ENCODE measurements at places on chromosomes 4 and X.

GRCh38 chr4:24443200-24443599 is 141.2 kb downstream of the DHX15 start:
- no peak for DNase-seq

- no peak for DNase-seq
Measured at GRCh38 chrX:124280294-124280902, 52.1 kb upstream of the TEX13D start.

- DNase-seq, result no peak
Measured at GRCh38 chr4:87235020-87235671, 14.7 kb upstream of the KLHL8 start.

DNA sequence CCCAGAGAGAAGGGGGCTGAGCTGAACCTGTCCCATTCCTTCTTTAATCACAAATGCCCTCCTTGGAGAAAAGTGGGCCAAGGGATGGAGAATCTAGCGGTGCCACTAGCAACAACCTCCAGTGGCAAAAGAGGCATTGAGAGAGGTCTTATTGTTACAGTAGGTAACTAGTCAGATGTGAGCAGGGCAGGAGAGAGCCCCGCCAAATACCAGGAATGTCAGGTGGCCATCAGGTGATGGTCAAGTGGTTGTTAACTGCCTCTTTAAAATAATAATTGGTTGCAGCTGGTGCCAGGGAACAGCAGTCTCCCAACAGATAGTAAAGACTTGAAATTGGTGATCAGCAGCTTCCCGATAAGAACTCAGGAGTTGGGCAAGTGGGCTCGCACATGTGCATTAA is 116.1 kb downstream of the EVC2 start:
- no peak for DNase-seq

- DNase-seq, result peak; percentile 20
Measured at GRCh38 chr4:8915201-8916200, 43.9 kb upstream of the HMX1 start.

DNA sequence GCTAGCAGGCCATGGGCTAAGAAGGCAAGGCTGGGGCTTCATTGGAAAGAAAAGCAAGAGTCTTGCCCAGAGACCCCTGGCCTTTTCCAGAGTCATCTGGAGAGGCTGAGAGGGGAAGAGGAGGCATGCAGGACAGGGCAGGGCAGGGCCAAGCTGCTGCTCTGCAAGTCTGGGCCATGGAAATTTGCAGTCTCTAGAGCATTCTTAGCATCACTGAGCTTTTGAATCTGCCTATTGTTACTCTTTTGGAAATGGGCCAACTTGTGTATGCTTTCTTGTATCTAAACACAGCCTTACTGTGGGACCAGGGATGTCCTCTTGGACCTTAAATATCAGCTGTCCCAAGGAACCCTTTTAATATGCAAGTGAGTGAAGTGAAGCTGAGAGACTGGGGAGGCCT is 560.5 kb downstream of the MID1IP1 start:
- DNase-seq, result no peak

GRCh38 chr4:155207534-155208257 is 740 bp upstream of the NPY2R start:
- peak; percentile 51 for DNase-seq

DNA sequence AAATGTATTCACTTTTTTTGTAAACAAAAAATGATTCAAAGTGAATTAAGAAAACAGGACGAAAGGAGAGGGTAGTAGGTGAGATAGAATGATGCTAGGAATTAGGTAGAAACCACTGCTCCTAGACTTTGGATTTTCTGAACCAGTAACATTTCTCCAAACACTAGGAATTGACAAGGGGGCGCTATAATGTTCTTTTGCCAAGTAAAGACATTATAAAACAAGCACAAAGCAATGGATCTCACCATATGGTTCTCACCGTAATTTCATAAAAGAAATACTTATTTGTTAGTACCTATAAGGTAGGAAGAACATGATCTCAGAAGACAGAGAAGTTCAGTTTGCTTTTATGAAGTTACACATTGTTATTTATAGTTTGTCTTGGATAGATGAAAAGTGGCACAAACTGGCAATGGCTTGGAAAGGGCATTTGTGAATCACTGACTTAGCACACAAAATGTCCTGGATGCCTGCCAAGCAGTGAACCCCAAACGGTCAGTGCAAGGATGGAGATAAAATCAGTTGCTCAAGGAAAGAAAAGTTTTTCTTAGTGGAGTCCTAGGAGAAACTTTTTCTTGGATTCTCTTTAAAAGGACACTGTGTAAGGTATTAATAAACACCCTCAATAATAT is 8.1 kb upstream of the TBC1D1 start:
- no peak for DNase-seq

- peak; percentile 53 for DNase-seq
Measured at GRCh38 chrX:147847999-147848398, 63.7 kb upstream of the FMR1 start.

GRCh38 chr4:169582706-169583105 is 29.7 kb downstream of the NEK1 start:
- no peak for DNase-seq

DNA sequence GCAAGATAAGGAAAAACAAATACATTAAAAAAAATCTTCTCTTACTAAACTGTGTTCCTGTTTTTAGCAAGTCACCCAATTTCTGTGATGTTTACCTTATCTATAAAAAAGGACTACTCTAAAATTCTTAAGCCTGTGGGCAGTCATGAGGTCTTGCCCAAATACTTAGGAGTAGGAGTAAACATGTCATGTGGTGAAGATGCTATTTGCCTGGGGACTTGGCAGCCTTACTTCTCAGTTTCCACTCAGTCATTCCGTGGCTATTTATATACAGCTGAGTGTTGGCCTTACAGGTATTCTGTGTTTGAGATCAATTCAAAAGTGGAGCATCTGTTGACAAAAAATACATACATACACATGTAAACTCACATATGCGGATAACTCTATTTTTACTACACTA is 89.9 kb upstream of the TLR2 start:
- DNase-seq, result no peak

DNA sequence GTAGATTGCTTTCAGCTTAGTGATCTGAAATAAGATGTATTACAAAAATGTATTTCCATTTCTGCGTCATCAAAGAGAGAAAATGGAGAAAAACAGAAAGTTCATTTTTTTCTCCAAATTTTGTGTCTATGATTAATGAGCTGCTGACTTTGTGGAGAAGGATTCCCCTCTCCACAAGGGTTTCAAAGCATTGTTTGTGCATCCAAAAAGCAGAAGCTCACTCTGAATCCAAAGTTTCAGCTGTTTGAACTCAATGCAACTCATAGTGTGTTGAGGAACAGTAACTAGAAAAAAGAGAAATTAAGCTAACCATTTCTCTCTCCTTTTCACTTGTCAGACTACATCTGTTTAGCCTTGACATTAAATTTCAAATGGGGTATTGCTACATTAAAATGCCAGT is 62.9 kb upstream of the SLC7A11 start:
- no peak for DNase-seq

DNA sequence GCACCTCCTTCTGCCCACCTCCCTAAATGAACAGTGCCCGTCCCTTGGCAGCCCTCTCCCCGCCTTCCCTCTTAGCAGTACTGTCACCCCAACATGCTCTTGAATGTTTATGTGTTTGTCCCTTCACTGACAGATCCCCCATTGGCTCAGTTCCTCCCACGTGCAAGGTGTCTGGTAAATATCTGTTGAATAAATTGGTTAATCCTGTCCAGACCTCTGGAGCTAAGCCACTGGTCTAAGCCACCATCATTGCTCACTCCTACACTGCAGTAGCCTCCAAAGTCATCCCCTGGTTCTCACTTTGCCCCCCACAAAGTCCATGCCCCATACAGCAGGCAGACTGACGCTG is 26.1 kb upstream of the MAN2B2 start:
- no peak for DNase-seq

GRCh38 chr4:146095860-146096259 is 79.7 kb upstream of the LSM6 start:
- no peak for DNase-seq

DNA sequence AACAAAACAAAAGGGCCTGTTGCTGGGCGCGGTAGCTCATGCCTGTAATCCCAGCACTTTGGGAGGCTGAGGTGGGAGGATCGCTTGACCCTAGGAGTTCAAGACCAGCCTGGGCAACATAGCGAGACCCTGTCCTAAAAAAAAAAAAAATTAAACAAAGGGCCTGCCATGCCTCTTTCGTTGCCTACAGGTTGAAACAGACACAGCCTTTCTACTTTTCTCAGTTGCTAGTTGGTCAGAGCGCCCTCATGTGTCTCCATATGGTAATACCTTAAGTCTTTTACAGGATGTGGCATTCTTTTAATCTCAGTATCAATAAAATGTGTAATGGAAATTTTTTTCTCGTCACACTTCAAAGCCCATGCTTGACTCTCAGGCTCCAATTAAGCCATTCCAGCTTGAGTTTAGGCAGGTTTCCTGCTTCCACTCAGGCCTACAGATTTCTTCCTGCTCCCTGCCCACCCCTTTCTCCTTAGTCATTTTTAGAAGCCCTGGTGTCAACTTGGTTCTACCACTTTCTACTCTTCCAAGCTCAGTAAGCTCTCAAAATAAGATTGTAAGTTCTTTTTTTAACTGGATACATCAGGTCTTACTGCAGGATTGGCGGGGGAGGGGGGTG is 4.6 kb upstream of the SOWAHD start:
- DNase-seq, result peak; percentile 69

DNA sequence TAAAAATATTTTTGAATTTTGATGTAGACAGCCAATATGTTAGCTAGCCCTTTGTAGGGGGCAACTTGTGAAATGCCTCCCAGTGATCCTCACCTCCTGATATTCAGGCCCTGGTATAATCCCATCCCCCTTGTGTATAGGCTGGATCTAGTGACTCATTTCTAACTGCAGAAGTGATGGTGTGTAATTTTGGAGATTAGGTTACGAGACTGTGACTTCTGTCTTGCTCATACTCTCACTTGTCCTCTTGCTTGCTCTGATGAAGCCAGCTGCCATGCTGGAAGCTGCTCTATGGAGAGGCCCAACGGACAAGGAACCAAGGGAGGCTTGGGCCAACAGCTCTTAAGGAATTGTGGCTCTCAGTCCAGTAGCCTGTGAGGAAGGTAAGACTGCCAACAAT is 61.7 kb downstream of the GPR82 start:
- no peak for DNase-seq

DNA sequence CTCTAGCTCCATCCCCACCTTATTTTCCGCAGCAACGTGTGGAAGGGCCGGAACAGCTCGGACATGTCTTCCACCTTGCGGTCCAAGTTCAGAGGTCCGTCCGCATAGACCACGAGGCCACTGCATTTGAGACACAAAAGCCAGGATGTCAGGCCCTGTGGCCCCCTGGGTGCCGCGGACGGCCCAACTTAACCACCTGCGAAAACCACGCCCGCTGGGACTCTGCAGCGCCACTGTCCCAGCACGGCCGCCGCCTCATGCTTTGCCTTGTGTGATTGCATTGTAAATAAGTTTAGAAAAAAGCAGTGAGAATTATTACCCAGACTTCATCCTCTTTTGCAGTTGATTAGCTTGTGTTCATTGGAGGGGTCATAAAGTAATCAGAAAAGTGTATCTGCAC is 58.2 kb upstream of the MXD4 start:
- DNase-seq, result peak; percentile 26

DNA sequence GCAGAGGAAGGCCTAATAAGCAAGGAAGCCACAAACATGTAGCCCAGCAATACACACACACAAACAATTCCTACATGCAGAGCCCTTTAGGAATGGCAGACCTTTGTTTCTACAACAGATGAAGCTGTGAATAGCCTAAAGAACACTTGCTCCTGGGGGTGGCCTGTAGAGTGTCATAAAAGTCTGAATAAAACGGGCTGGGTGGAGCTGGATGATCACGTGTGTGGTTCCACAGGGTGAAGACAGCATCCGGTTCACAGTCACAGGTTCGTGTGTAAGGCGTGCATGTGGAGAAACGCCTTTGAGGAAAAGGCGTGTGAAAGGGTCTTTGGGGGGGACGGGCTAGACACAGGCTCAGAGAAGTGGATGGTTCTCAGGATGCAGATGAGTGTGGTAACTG is 156.1 kb downstream of the AFAP1 start:
- no peak for DNase-seq

DNA sequence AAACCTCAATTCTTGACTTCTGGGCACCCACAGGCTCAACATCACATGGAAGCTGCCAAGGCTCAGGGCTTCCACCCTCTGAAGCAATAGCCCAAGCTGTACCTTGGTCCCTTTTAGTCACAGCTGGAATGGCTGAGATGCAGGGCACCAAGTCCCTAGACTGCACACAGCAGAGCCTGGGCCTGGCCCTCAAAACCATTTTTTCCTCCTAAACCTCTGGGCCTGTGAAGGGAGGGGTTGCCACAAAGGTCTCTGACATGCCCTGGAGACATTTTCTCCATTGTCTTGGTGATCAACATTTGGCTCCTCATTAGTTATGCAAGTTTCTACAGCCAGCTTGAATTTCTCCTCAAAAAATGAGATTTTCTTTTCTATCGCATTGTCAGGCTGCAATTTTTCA is 382.7 kb upstream of the RASGEF1B start:
- DNase-seq, result no peak

- no peak for DNase-seq
Measured at GRCh38 chr4:86302830-86303229, 57.0 kb downstream of the MAPK10 start.

DNA sequence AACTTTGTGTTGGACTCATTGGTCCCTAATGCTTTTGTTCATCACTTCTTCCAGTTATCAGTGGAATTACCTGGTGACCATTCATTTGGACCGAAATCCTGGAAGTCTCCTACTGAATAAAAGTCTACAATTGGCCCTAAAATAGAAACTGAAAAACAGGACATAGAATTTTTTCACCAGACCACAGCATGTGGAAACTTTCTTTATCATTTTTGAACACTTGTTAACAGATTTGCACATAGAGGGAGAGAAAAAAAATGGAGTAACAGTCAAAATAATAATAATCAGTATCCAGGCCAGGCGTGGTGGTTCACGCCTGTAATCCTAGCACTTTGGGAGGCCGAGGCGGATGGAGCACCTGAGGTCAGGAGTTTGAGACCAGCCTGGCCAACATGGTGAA is 7.1 kb downstream of the EPGN start:
- no peak for DNase-seq

GRCh38 chrX:7775987-7776386 is 67.0 kb upstream of the VCX start:
- no peak for DNase-seq

DNA sequence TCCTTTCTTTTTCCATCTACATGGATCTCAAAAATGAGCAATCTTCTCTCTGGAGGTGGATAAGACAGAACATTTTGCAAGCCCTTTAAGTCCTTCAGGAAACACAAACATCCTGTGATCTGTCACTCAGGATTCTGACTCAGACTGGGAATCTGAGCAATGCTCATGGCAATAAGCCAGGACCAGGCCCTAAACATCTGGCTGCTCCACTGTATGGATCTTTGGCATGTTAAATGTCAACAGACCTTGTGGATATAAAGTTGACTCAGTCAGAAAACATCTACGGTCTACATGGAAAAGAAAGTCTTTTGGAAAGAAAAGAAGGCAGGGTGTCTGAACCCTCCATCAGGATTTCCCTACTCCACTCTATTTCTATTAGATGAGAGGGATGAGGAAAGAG is 17.8 kb upstream of the CHIC2 start:
- peak; percentile 46 for DNase-seq

DNA sequence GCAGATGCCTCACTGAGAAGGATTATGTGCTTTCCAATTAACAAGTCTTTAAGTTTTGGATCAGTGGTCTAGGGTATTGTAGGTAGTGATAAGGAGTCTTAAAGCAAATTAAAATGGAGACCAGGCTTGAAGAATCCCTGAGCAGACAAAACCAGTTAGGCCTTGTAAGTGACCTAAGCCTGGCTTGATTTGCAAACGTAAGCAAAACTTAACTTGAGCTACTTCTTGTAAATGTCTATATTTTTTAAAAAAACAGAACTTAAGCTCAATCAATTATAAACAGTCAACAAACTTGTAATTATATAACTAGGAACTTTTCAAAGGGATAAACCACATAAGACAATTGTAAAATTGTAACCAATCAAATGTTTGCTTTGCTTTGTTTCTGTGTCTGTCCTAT is 72.7 kb upstream of the NALF2 start:
- DNase-seq, result no peak

Measured in stomach (tissue), 19 donors.